ENCODE measurements at places on chromosomes 2 and 18.

GRCh38 chr2:176729706-176730569 lies 460.7 kb downstream of the MTX2 start:
- DNase-seq: no peak

DNA sequence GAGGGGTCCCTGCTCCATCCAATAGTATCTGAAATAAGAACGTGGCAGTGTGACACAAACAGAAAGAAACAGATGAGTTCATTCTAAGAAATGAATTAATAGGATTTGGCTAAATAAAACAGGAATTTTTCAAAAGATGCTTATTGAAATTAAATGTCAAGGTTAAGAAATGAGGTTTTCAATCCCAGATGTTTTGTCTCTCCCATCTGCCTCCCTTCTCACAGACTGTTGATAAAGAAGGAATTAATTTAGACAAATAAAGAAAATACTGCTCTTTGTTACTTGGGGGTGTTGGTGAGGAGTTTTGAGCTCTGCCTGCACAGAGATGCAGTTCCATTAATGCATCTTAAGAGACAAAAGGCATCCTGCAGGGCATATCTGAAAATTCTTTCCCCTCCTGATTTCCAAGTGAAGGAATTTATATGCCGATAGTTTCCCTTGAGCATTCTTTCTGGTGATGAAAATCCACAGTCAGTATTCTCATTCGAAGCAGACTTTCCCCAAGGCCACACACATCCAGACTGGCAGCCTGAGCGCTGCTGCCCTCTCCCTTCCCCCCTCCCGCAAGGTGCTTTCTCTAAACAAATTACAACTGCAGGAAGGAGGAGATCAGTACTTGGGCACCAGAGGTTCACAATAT lies 385.4 kb upstream of the RND3 start:
- DNase-seq: no peak

GRCh38 chr2:46142546-46143428 lies 154.4 kb upstream of the EPAS1 start:
- DNase-seq: no peak

DNA sequence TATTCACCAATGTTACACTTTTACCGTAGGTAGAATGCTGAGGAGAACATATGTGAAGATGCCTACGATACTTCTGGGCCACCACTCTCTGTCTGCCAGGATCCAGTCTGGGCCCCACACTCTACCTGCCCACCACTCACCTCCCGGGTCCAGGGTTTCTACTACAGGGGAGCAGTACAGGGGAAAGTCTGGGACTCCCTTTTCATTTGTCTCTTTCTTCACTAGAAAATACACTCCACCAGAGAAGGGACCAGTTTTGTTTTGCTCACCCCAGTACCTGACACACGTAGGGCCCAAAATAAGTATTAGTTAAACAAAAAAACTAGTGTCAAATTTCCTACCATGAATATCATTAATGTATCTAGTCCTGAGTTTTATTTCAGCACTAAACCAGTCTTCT lies 21.1 kb downstream of the KANSL3 start:
- no peak for DNase-seq

- DNase-seq: no peak
Measured at GRCh38 chr2:3458396-3459184, 60.7 kb downstream of the ADI1 start.

DNA sequence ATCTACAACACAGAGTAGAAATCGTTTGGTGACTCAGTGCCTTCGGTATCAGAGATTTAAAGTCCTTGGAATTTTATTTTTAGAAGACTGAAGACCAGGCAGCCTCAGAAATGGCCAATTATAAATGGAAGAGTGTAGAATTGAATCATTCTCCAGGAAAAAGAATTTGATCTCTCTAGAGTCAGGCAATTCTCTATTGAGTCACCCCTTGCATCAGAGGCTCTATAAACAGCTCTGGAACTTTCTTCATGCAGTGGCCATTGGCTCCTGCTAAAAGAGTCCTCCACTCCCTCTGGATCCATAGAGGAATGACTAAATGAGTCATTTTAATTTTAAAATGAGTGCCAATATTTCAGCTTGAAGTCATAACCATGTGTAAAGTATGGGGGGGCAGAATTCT lies 816.2 kb downstream of the TDRD15 start:
- DNase-seq: peak; percentile 54

DNA sequence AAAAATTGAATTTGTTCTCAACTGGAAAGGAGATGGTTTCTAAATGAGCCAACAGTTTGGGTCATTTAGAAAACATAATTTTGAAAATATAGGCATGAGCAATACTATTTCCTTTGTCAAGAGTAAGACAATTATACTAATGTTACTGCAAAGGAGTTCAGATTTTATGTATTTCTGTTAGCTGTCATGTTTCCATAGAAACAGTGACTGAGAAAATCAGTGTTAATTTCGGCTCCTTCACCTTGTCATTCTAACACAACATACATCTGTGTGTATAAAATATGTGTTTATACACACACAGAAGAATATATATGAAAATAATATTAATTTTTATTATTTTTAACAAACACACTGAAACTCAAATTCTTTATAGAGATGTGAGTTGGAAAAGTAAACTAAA lies 178.0 kb upstream of the SPHKAP start:
- no peak for DNase-seq

DNA sequence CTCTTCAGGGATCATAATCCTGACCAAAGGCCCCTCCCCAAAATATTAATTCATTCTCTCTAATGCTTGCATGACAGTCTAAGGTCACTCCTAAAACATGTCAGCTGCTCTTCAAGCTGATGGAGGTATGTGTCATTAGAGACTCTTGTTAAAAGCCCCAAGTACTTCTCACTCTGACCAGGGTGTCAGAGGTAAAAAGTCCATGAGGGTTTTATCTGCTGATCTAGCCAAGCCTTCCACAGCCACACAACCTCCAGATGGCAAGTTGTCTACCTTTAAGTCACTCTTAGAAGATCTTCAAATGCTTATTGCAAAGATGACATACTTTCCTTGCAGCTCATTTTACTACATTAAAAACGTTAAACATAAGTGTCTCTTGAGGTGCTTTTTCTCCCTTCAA lies 83.6 kb upstream of the ETAA1 start:
- DNase-seq: no peak

- DNase-seq: no peak
Measured at GRCh38 chr2:8225798-8226197, 456.1 kb upstream of the ID2 start.

DNA sequence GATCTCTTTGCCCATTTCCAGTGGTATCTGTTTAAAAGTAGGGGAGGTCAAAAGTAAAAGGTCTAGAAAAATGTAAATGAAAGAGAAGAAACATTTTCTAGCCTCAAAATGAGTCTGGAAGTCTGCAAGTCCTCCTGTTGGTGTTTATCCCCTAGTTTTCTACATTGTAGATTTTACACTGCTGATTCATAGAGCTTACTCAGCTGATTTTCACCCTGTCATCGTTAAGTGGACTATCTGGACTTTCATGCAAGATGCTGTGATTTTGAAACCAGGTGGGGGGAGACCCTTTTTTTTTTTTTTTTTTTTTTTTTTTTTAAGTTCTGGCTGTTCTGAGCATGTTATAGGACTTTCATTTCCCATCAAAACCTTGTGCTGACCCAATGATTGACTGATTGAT lies 10.3 kb downstream of the HOXD3 start:
- no peak for DNase-seq

DNA sequence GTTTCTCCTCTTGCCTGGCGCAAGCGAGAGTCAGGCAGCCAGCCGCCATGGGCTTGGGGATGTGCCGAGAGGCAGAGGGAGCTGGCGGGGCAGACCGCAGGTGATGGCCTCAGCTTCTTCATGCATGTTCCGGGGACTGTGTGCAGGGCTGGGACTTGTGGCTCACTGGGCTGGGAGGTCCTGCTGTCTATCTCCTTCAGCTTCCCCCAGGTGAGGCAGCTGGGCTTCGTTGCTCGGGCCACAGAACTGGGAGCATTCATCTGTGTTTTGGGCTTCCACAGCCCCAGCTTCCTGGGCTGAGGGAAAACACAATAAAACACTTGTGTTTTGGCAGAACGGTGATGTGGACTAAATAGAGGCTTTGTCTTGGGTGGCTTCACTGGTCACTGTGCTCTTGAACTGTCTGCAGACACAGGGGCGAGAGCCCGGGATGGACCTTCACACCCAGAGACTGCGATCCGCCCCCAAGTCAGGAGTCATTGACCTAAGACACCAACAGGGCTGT lies 93.5 kb downstream of the DYSF start:
- DNase-seq: no peak

- DNase-seq: no peak
Measured at GRCh38 chr2:100955226-100955625, 46.9 kb upstream of the RPL31 start.

GRCh38 chr2:138155304-138155703 lies 191.0 kb downstream of the HNMT start:
- DNase-seq: no peak

DNA sequence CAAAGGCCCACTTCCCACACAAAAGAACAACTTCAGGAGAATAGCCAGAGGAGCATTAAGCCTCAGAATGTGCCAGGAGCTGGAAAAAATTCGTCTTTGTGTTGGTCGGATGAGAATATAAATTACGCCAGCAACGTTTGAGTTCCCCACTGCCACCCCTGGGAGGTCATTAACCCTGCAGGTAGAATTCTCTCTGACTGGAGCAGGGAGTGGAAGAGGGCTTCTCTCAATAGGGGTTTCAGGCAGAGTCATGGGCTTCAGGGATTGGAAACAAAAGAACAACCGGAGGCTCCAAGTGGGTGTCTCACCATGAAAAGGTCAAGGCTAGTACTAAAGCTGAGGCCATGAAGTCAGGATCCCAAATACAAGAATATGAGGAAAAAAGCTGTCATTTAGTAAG lies 69.0 kb upstream of the DDX18 start:
- DNase-seq: no peak

DNA sequence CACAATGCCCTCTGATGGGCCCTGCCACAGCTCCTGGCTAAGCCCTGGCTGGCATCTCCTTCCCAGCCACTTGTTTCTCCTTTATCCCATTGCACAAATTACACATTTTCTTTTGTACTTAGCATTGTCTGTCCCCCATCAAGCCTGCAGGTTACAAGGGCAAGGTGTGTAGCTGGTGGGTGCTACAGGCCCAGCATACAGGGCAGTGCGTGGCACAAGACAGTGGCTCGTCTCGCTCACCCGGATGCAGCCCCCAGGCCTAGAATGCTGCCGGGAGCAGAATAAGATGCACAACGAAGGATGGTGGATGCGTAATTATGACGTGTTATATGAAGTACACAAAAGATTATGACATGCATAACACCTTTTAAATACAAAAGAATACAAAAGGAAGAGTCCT lies 87.6 kb downstream of the EIPR1 start:
- DNase-seq: no peak

GRCh38 chr2:68351997-68352396 lies 13.1 kb upstream of the PLEK start:
- DNase-seq: no peak

- peak; percentile 10 for DNase-seq
Measured at GRCh38 chr18:67733088-67733487, 216.6 kb upstream of the DSEL start.

DNA sequence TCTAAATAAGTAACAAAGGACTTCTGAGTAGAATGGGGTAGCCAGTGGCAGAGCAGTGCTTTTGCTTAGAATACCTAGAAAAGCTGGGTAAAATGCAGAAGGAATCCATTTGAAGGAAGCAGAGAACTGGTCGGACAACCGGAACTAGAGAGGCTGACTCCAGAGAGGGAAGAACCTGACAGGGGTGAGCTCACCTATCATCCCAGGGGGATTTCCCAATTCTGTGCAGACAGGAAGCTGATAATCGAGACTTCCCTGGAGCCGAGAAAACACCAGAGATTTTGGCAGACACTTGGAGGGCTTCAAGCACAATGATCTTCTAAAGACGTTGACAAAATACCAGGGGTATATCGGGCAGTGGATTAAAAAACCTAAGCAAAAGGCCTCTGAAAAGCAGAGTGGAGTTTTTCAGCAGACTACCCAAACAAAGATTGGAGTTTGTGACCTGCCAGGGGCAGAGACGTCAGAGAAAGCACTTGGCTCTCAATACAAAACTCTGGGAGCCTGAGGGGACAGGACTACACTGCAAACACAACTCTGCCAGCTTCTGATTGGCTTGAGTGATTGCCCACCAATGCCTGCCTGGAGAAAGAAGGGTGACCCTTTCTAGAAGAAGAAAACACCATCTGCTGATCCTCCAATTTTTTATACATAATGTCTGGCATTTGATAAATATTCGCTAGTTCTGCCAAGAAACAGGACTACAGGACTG lies 67.5 kb upstream of the TTN start:
- DNase-seq: no peak

DNA sequence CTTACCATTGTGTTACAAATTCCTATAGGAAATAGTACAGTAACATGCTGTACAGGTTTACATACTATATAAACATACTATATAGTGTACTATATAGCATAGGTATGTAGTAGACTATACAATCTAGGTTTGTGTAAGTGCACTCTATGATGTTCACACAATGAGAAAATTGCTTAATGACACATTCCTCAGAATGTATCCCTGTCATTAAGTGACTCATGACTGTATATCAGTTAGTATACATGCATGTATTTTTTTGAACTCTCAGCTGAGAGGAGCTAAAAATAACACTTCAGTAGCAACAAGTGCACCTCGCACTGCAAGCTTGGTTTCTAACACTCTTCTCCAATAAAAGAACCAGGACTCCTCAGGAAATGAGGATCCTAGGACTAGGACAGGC lies 19.5 kb upstream of the ASXL3 start:
- DNase-seq: no peak

DNA sequence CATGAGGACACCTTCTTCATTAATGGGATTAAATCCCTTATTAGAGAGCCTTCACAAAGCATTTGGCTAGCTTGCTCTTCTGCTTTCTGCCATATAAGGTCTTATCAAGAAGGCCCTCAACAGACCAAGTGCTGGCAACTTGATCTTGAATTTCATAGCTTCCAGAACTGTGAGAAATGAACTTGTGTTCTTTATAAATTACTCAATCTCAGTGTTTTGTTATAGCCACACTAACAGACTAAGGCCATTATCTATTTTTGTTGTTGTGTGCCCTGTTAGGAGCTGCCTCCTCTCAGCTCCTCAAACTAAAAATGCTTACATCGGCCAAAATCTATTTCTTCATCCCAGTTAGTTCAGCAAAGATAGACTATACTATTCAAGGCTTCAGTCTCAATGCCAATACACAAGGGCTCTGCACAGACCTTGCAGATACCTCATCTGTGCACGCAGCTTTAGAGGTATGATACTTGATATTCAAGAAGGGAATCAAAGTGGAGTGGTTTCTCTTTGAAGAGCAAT lies 182.9 kb downstream of the GPD2 start:
- DNase-seq: no peak

- DNase-seq: no peak
Measured at GRCh38 chr2:71880287-71880686, 267.4 kb downstream of the CYP26B1 start.

GRCh38 chr2:181876614-181877063 lies 14.9 kb upstream of the ITPRID2 start:
- peak; percentile 58 for DNase-seq

DNA sequence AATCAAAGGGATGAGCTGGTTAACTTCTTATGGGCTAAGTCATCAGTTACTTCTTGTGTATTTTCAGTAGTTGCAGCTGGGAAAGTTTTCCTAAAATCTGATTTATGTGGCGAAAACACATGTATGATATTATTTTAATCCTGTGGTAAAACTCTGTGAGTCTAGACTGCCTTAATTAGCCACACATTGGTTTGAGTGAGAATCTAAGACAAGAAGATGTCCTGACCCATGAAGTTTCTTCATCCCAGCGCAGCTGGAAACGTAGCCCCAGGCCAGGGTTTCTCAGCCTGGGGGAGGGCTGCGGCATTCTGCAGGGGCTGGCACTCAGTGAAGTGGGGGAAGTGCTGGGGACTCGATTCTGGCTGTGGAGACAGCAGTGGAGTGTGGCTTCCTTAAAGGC lies 44.7 kb upstream of the INHBB start:
- no peak for DNase-seq

Measured in BJ (cell line).